Activated CD4-positive, alpha-beta T cell treated with anti-CD3 and anti-CD28 coated beads for 1 hour (primary cell): ENCODE measurements at places on chromosomes 2 and 18.

DNA sequence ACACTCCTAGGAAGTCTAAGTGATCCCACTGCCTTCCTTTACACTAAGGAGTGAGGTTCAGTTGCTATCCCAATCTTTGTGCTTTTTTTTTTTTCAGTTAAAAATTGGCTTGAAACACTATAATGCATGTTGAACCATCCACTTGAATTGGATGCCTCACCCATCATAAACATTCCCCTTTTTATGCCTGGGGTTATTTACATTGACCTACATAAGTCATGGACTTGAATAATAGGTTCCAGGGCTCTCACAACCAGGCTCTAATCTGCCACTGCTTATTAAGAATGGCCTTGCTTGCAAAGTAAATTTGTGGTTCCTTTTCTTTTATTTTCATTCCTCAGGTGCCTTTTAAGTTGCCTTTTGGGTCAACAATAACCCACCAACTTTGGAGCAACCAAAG is 236.1 kb upstream of the MEIS1 start:
- no peak for DNase-seq

GRCh38 chr2:103419506-103419905 is 657.7 kb downstream of the TMEM182 start:
- DNase-seq: no peak

GRCh38 chr18:79525556-79526467 is 130.1 kb downstream of the NFATC1 start:
- peak; percentile 7 for DNase-seq

- DNase-seq: no peak
Observed at GRCh38 chr2:119384971-119385370, 18.2 kb downstream of the DBI start.

GRCh38 chr18:8362863-8363262 is 246.4 kb upstream of the RAB12 start:
- DNase-seq: no peak

- no peak for DNase-seq
Observed at GRCh38 chr18:21099442-21099841, 12.2 kb downstream of the ROCK1 start.

GRCh38 chr18:62578980-62579511 is 56.2 kb downstream of the ZCCHC2 start:
- no peak for DNase-seq

- DNase-seq: no peak
Observed at GRCh38 chr18:46705521-46705920, 48.5 kb upstream of the LOXHD1 start.

- no peak for DNase-seq
Observed at GRCh38 chr2:187991389-187991788, 300.3 kb upstream of the GULP1 start.

DNA sequence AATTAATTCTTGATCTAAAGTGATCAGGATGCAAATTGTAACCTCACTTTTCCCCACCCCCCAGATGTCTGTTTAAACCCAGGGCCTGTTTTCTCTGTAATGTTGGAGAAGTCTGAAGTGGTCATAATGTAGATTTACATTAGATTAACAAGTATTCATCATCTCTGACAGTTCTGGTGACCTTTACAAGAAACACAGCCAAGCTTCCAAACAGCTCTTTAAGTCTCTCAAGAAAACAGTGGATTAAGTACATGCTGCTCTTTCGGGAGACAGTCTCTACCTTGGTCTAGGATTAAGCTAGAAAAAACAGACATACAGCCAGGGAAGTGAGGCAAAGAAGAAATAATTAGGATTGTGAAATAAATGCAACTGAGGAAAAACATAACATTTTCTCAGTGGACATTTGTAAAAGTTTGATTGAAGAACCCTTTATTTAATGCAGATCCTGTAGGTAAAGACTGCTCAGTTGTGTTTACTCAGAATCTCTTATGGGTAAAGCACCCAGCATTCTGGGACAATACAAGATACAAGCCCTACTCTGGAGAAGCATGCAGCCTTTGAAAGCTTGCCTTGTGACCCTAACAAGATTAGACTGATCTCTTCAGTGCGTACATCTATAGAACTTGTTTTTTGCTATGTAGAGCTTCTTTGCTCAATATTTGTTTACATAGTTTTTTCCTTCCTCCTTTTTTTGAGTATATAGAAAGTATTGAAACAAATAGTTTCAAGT is 203.9 kb downstream of the PHLPP1 start:
- no peak for DNase-seq

- no peak for DNase-seq
Observed at GRCh38 chr2:42949125-42949524, 156.7 kb upstream of the HAAO start.

GRCh38 chr2:111946294-111947114 is 48.1 kb downstream of the MERTK start:
- no peak for DNase-seq

DNA sequence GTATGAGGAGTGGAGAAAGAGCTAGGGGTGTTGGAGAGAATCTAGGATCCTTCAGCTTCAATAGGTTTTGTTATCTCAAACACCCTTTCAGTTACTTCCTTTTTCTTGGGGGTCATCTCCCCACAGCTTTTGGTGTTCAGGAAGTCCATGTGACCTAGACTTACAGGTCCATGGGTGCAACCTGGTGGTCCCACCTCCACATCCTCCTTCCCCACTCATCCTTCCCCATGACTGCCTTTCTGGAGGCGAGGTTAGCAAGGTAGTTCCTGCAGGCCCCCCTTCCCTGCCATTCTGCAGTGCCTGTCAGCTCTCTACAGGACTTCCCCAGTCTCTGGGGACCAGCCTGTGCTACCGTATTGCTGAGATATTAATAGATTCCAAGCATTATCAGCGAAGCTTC is 107.6 kb downstream of the TMEM17 start:
- no peak for DNase-seq

DNA sequence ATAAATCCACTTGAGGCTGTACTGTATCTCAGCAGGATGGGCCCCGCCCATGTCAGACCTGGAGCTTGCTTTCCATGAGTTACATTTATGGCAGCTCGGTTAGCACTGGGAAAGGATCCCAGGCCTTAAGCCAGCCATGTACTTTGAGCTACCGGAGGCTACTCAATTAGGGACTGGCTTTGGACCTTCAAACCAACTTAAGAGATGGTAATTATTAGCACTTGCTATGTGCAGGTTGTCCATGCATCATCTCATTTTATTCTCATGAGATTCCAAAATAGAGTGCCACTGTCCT is 64.4 kb downstream of the ACTR2 start:
- no peak for DNase-seq

DNA sequence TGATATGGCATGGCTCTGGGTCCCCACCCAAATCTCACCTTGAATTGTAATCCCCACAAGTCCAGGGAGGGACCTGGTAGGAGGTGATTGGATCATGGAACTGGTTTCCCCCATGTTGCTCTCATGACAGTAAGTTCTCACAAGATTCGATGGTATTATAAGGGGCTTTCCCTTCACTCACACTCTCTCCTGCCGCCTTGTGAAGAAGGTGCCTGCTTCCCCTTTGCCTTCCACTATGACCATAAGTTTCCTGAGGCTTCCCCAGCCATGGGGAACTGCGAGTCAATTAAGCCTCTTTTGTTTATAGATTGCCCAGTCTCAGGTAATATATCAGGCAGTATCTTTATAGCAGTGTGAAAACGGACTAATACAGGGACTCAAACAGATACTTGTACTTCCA is 50.4 kb upstream of the ZNF532 start:
- DNase-seq: no peak

GRCh38 chr2:111194835-111195621 is 74.3 kb downstream of the BCL2L11 start:
- DNase-seq: no peak

GRCh38 chr2:144692661-144693060 is 172.7 kb upstream of the ZEB2 start:
- DNase-seq: no peak

GRCh38 chr18:76274468-76275289 is 220.4 kb downstream of the ZNF516 start:
- no peak for DNase-seq

GRCh38 chr2:131067465-131068125 is 25.7 kb downstream of the FAM168B start:
- DNase-seq: no peak

DNA sequence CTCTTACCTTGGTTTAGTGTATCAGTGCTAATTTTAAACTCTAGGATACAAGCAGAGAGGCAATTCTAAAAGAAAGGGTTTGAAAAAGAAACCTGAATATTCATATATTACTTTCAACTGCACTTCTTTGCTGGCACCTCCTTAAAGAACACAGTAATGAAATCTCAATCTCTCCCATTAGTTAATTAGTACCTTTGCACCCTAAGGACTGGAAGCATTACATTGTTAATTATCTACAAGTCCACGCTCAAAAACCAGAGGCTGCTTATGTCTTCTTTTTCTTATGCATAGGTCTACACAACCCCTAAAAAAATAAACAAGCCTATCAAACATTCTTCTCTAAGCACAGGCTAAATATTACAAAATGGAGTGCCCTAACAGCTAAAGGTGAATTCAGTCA is 20.2 kb downstream of the EPHA4 start:
- no peak for DNase-seq

DNA sequence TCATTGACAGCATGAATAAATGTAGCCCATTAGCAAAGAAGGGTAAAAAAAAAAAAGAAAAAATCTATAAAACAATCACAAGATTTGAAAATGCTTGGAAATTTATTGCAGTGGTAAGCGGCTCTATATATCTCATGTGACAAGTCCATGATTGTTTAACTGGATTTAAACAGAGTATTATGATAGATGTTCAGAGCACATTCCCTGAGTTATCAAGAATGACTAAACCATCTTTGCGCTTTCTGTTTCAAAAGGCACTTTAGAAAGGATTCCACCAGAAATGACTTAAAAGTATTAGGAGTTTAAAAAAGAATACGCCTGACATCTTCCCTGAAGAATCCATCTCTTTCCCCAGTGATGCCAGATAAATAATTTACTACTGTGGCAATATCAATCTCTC is 409.5 kb upstream of the UBE2E3 start:
- DNase-seq: no peak

GRCh38 chr2:14843507-14844204 is 211.1 kb downstream of the LRATD1 start:
- no peak for DNase-seq

DNA sequence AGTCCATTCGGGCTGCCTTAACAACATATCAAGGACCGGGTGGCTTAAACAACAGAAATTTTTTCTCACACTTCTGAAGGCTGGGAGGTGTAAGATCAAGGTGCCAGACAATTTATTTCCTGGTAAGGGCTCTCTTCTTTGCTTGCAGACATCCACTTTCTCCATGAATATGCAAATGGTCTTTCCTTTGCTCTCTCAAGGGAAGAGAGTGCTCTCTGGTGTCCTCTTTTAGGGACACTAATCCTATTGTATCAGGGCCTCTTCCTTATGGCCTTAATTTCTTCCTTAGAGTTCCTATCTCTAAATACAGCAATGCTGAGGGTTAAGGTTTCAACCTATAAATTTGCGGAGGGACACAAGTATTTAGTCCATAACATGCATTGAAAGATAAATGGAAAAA is 770.8 kb downstream of the DSC3 start:
- no peak for DNase-seq

- DNase-seq: peak; percentile 61
Observed at GRCh38 chr2:112182581-112183034, 44.4 kb downstream of the FBLN7 start.

DNA sequence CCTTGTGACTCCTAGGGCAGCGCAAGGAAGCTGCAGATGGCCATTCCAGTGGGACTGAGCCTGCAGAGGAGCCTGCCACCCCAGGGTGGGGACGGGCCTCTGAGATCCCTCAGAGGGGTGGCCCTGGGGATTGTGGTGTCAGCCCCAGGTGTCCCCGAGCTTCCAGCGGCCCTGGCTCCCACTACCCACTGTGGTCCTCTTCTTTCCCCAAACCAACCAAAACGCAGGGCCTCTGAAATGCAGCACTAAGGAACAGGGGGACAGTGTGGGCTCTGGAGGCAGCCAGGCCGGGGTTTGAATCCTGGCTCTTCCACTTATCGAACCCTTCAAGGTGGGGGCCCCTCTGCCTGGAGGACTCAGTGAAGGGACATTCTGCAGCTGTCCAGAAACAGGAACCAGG is 32.7 kb downstream of the ATOH8 start:
- no peak for DNase-seq

DNA sequence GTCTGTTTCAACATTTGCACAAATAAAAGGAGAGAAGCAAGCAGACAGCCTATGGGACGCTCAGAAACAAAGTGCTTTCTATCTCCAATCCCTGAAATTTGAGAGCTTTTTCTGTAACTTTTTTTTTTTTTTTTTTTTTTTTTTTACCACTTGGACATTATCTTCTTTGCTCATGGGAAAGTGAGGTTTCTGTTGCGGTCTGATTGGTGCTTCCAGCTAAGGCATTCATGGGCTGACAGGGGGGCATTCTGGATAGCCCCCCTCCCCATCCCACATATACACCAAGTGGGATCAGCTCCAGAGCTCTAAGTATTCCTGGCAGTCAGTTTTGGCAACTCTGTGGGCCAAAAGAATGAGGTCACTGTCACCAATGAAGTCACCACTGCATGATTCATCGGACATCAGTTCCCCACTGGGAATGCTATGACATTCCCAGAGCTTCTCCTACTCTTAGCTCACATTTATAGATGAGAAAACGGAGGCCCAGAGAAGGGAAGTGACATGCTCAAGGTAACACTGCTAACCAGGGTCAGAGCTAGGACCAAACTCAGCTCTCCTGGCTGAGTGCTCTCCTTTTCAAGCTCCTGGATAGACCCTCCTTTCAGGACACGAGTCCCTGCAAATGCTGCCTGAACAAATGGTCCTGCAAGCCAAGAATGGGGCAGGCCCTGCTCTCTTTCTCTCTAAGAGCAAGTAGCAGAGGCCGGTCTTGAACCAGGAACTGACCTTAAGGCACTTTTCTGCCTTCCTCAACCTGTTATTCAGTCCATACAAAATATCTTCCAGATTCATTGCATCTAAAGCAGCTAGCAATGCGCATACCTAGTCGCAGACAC is 61.3 kb downstream of the TMEM247 start:
- no peak for DNase-seq

DNA sequence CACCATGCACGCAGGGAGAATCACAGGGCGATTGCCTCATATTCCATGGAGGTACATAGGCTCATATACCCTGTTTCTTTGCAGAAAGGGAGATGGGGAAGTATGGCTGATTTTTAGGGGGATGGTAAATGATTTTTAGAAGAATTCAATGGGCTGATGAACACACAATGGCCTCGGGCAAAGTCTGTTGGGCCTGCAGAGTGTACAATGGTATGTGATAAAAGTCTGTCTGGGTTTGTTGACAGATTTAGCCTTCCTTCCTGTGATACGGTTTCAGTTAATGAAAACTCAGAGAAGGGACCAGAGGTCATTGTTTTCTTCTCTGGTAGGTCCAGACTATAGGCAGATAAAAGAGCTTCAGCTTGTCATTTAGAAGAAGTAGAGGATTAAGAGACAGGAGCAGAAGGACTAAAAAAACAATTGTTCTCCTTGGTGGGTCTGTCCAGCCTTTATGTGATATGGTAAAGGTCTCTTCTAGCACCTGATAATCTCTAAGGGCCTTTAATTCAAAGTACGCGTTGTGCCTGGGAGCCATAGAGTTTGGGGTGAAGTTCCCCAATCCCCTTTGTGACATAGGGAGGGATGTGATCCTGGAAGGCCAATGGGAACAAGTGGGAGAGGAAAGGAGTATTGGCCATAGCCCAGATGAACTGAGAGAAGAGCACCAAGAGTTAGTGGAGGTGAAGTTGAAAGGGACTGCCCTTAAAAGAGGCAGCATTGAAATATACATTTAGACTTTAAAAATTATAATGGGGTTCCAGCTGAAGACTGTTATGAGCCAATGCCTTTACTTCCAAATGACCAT is 107.5 kb upstream of the SERPINE2 start:
- no peak for DNase-seq
